ENCODE measurements at places on chromosomes 4 and X.

- no peak for DNase-seq
Observed at GRCh38 chrX:119089619-119090018, 16.8 kb downstream of the CT47C1 start.

- no peak for DNase-seq
Observed at GRCh38 chrX:24646745-24647182, 383 bp downstream of the PCYT1B start.

DNA sequence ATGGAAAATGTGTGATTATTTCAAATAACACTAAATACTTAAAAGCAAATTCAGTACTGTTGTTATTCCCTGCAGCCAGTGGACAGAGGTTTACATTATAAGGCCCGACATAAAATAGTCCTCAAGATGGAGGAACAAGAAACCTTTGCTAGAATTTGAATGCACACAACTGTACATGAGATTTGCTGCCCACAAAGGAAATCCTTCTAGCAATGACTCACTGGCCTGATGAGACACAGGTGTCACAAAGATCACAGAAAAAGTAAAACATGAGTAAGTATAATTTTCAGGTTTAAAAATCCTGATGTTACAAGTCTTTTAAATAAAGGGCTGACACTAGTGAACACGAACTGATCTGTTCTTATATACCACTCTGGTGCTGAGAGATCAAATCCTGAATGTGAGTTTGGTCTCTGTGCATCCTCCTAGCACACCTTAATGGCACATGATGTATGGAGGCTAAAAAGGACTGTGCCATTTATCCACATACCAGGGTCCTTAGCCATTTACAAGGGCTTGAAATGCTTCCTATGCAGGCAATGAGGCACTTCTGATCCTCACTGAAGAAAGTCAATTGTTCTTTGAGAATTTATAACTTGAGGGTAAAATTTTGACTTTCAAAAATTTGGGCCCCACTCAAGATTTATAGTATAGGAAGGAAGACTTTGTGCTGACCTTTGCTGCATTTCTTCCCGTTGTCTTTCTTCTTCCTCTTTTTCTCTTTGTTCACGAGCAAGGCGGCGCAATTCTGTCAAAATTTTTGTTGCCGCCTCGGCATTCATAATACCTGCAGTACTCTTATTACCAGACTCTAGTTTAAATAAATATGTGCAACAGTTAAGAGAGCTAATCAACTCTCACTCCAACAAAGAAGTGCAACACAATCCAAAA lies 23.0 kb downstream of the MAP7D3 start:
- no peak for DNase-seq

DNA sequence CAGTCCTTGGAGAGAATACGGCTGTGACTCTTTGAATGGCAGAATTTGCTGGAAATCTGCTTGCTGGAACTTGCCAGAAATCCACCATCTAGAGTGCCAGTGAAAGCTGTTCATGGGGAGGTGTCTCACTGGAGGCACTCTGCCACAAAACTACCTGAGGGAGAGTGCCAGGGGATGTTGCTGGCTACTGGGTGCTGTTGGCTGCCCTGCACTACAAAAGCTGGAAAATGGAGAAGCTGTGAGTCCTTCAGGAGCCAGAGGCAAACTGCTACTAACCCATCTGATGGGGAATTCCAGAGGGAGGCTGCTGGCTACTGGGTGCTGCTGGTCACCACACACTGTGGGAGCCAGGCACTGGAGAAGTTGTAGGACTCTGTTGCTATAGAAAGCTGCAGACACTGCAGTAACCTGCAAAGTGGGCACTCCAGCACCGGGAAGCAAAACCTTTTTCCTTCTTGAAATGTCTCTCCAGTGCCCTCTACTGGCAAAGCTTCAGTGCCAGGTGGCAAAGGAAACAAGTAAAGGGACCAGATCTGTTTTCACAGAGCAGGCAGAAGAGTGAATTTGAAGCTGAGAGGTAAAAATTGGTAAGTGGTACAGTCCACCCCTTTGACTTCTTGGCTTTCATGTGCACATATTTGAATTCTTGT lies 47.8 kb upstream of the HSD17B10 start:
- no peak for DNase-seq

- no peak for DNase-seq
Observed at GRCh38 chr4:175129797-175130196, 211.6 kb downstream of the ADAM29 start.

- DNase-seq, result no peak
Observed at GRCh38 chrX:110418316-110419235, 59.9 kb downstream of the RTL9 start.

DNA sequence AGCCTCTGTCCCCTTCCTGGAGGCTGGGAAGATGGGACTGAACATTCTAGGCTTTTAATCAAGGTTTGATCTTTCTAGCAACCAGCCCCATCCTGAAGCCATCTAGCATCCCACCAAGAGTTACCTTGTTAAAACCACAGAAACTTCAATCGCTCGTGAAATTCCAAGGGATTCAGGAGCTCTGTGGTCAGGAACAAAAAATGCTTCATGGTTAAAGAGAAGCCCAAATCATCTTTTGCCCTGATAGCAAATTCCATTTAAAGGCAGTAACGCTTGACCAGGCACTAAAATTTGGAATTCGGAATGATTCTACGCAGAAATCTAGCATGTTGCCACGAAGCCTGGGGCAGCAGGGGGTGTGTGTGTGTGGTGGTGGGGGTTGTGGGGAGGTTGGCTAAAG lies 47.8 kb downstream of the CASP6 start:
- DNase-seq, result no peak

DNA sequence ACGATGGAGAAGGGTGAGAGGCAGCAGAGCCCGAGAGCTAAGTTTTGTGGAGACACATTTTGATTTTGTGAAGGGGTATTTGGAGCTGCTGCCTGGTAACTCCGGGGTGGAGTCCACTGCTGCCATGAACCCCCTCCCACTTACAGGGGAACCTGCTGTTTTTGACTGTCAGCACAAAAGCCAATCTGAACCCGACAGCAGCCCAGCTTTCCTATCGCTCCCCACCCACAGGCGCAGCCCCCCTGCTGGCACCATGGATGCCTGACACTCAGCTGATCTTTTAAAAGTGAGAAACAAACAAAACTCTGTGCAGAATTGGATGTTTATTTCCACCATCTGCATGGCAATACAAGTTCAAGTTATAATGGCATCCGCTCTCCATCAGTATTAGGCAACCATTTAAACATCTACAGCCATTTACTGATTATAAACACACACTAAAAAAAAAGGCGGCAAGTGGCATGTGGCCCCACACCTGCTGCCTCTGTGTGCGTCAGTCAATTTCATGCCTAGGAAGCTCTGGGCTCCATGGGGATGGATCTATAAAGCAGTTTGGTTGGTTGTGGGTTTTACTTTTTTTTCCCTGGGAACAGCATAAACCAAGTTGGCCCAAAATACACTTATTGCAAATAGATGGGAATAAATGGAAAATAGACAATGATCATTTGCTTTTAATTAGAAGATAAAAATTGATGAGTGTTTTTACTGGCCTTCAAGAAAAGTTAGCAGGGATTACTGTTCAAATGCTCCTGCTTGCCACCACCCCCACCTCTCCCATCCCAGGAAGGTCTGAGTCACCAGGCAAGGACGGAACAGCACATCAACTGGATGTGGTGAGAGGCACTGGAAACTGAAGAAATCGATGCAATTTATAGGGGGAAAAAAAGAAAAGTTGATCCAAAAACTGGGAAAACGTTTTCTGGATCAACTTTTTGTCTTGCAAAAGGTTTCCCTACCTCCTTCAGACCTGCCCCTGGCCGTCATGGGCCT lies 46.0 kb downstream of the SEPSECS start:
- no peak for DNase-seq

DNA sequence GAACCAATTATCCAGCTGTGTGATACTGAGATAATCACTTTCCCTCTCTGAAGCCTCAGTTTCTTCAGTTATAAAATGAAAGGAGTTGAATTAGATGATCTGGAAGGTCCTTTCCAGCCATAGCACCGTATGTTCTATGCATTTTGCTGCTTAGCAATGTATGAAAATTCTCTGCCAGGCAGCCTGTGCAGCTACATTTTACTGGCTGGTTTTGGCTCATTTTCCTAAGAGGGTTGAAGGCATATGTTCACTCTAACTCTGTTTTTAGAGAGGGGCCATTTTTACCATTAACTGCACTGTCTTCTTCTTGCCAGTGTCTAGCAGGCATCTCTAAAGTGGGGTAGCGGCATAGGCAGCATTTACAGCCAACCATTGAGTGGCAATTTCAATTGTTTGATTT lies 26.1 kb downstream of the TRPC5 start:
- no peak for DNase-seq

GRCh38 chrX:131060147-131060546 lies 2.0 kb downstream of the ARHGAP36 start:
- no peak for DNase-seq

GRCh38 chrX:118225711-118226428 lies 109.3 kb upstream of the KLHL13 start:
- no peak for DNase-seq

GRCh38 chr4:170374770-170375169 lies 285.0 kb upstream of the AADAT start:
- DNase-seq, result no peak

DNA sequence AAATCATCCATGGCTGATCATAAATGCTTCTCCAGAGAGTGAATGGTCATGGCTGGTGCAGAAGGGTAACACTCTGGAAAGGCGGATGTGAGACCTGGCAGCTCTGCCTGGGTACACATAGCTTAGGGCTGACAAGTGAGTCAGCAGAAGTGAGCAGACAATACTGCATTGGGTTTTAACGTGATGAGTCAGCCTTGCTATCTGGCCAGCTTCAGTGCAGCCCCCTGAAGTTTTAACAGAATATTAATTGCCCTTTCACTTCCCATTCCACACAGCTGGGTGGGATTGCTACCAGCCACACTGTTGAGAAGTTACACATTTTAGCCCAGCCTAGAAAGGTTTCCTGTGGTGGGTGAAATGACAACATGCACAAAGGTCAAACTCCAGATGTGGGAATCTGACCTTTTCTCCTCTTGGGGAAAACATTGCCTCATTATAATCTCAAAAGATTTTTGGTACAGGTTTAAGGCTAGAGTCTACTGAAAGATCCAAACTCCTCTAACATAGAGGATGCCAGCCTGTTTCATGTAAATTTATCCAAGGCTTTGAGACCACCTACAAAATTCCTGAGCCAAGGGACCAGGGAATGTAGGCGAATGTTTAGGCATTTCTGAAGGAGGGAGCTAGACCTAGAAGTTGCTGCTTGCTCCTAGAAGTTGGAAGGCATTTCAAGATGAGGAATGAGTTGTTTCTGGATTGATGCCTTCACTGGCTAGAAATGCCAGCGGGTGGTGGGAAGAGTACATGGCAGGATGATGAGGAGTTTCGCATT lies 230.3 kb upstream of the PGRMC2 start:
- DNase-seq, result no peak

GRCh38 chrX:100750883-100751282 lies 19.0 kb upstream of the SYTL4 start:
- DNase-seq, result no peak

DNA sequence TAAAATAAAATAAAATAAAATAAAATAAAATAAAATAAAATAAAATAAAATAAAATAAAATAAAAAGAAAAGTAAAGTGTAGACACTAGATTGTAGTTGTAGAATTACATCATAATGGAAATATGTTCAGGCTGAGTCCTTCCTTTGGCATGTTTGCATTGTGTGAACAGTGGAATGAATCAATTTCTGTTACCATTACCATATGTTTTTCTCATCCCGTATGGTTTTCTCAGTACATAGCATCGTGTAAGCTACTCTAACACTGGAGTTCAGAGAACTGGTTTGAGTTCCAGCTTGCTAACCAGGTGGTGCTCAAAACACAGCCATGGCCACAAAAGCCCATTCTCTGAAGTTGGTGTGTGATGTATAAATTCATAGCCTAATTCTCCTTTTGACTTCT lies 45.9 kb downstream of the USP11 start:
- no peak for DNase-seq

GRCh38 chrX:130032552-130032951 lies 50.1 kb downstream of the BCORL1 start:
- no peak for DNase-seq

- DNase-seq, result no peak
Observed at GRCh38 chr4:15694431-15694830, 8.4 kb upstream of the BST1 start.

DNA sequence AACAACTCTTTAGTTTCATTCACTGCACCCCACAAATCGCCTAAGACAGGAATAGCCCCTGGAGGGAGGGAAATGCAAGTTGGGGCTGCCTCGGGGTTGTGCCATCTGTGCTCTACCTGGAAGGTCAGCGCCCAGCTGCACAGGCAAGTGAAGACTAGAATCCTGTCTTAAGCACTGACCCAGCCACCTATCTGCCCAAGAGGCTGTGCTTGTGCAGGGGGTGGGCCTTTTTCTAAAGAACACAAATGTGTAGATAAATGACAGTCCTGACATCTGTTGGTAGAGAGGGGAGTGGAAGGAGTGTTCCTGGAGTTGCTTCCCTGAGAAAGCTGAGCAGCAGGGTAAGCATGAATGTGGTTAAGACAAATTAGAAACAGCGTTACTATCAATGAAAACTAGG lies 15.7 kb downstream of the ZNF518B start:
- DNase-seq, result no peak

DNA sequence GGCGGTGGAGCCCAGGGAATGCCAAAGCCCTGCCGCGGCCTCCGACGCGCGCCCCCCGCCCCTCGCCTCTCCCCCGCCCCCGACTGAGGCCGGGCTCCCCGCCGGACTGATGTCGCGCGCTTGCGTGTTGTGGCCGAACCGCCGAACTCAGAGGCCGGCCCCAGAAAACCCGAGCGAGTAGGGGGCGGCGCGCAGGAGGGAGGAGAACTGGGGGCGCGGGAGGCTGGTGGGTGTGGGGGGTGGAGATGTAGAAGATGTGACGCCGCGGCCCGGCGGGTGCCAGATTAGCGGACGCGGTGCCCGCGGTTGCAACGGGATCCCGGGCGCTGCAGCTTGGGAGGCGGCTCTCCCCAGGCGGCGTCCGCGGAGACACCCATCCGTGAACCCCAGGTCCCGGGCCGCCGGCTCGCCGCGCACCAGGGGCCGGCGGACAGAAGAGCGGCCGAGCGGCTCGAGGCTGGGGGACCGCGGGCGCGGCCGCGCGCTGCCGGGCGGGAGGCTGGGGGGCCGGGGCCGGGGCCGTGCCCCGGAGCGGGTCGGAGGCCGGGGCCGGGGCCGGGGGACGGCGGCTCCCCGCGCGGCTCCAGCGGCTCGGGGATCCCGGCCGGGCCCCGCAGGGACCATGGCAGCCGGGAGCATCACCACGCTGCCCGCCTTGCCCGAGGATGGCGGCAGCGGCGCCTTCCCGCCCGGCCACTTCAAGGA lies at the start of gene FGF2:
Gene FGF2, plus strand, starts transcription at position 279 of the 705 bp plus-strand sequence. Its CDS starts 344 bp downstream, at position 623.
- DNase-seq, result no peak

- DNase-seq, result no peak
Observed at GRCh38 chr4:150395872-150396271, 186.1 kb upstream of the MAB21L2 start.

- DNase-seq, result no peak
Observed at GRCh38 chrX:100643956-100644860, at the start of gene SRPX2. SRPX2 (plus strand) TSS chrX:100644199; CDS start chrX:100646323, 2,124 bp downstream.

- DNase-seq, result no peak
Observed at GRCh38 chr4:182764642-182765041, 152.5 kb downstream of the DCTD start.

DNA sequence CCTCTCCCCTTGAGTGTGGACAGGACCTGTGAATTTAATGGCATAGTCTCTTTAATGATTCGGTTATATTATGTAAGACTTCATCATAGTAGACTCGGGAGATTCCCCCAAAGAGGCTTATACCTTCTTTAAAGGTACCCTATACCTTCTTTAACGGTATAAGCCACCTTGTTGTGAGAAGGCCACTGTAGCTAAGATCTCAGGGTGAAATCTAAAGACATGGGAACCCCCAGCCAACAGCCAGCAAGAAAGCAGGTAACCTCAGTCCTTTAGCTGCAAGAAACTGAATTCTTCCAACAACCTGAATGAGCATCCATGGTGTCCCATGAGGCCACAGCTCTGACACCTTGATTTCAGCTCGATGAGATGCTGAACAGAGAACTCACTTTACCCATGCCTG lies 931 bp downstream of the DDX60 start:
- DNase-seq, result no peak

Data from stimulated activated CD8-positive, alpha-beta memory T cell treated with anti-CD3 and anti-CD28 coated beads, Interleukin-7, amount 100 ng/mL, for 24 hours (primary cell).